ENCODE measurements at places on chromosomes 1 and 21. TPM values are rescaled to one million over a fixed set of nuclear protein-coding genes. Genes with fewer than 3 reads are reported as not detected.

IVL gene
- polyA plus RNA-seq, result not detected

DNA sequence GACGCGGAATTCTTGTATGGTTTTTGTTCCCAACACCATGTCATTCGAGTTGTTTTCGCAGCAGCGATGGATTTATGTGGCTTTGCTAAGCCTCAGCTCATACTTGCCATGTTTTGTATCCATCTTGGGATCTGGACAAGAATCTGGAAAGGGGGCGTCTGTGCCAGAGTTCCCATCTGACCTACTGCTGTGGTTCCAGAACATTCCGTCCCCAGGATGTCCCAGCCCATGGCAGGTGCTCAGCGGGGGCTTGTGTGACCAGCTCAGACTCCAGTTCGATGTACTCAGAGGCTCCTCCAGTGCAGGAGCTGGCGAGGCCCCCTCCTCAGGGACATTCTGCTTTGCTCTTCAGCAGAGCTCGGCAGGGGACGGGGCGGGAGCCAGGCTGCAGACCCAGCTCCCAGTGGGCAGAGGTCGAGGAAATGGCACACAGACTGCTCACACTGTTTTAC lies 24.0 kb upstream of the ADARB1 start:
- no peak for DNase-seq

GRCh38 chr1:246280551-246280950 lies 226.5 kb downstream of the SMYD3 start:
- no peak for DNase-seq

DNA sequence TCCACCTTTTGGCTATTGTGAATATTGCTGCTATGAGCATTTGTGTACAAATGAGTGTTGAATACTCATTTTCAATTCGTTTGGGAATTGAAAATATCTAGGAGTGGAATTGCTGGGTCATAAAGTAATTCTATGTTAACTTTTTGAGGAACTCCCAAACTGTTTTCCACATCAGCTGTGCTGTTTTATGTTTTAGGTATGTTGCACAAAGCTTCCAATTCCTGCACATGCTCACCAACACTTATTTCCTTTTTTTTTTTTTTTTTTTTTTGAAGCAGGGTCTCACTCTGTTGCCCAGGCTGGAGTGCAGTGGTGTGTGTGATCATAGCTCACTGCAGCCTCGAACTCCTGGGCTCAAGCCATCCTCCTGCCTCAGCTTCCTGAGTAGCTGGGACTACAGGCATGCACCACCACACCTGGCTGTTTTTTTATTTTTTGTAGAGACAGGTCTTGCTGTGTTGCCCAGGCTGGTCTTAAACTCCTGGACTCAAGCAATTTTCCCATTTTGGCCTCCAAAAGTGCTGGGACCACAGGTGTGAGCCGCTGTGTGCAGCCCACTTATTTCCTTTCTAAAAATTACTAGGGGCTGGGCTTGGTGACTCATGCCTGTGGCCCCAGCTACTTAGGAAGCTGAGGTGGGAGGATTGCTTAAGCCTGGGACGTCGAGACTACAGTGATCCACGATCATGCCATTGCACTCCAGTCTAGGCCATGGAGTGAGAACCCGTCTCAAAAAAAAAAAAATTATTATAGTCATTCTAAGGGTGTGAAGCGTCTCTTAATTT lies 33.4 kb downstream of the TMCC2 start:
- no peak for DNase-seq

GRCh38 chr21:23522751-23523150 lies 2084.5 kb downstream of the MRPL39 start:
- DNase-seq, result no peak

- DNase-seq, result no peak
These were observed 123.9 kb downstream of the LHX4 start for GRCh38 chr1:180353945-180354344.

DNA sequence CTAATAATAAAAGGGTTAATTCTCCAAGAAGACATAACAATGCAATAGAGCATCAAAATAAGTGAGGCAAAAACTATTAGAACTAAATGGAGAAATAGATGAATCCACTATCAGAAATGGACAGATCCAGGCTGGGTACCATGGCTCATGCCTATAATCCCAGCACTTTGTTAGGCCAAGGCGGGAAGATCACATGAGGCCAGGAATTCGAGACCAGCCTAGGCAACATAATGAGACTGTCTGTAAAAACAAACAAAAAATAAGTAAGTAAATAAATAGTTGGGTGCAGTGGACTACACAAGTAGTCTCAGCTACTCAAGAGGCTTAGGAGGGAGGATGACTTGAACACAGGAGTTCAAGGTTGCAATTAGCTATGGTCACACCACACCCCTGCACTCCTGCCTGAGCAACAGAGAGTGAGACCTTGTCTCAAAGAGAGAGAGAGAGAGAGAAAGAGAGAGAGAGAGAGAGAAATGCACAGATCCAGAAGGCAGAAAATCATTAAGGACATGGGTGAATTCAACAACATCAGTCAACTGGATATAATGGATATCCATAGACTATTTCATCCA lies 12.3 kb downstream of the FRRS1 start:
- no peak for DNase-seq

DNA sequence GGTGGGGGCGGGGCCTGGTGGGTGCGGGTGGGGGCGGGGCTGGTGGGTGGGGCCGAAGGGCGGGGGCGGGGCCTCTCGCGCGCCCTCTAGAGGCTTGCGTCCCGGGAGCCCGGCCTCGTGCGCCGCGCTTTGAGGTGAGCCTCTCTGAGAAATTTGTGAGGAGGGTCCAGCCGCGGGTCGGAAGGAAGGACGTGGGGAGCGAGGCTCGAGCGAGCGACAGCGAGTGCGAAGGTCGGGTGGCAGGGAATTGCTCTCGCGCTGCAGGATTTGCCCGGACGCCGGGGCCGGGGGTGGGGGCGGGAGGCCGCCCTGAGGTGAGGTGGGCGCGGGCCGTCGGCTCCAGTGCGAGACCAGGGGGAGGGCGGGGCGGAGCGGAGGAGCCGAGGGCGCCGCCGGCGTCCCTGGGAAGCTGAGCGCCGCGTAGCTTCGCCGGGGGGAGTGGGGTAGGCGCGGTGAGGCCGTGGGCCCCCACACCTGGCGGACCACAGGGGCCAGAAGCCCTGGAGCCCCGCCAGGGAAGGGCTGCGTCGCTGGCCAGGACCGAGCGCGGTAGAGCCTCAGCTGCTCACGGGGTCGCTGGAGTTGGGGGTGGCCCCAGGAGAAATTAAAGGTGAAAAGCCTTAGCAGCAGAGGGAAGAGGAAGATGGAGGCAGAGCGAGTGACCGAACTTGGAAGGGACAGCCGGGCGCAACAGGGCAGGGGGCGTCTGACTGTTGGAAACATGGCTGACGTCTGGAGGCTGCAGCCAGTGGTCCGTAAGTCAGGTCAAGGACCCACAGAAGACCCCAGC lies 754 bp upstream of the LSS start:
- peak; percentile 74 for DNase-seq

GRCh38 chr1:51328279-51328678 lies 2.1 kb downstream of the TTC39A start:
- DNase-seq, result no peak

- DNase-seq, result no peak
These were observed 46.5 kb downstream of the PSMG1 start for GRCh38 chr21:39136711-39137110.

DNA sequence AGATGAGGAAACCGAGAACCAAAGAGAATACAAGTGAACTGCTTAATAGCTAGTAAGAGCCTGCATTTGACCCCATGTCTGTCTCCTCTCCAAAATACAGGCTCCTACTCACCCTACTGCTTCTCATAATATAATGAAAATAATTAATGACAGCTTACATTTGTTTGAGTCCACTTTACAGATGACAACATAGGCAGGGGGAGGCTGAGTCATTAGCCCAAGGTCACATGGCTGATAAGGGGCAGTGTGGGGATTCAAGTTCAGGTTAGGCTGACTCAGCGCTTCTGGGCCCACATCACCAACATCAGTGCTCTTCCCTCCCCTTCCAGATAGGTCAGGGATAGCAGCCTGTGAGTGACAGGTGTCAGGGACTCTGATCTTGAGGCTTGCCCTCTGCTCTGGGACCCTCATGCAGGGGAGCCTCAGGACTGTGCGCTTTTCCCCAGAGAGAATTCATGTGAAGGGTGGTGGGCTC lies 16.2 kb downstream of the AZIN2 start:
- peak; percentile 69 for DNase-seq

DNA sequence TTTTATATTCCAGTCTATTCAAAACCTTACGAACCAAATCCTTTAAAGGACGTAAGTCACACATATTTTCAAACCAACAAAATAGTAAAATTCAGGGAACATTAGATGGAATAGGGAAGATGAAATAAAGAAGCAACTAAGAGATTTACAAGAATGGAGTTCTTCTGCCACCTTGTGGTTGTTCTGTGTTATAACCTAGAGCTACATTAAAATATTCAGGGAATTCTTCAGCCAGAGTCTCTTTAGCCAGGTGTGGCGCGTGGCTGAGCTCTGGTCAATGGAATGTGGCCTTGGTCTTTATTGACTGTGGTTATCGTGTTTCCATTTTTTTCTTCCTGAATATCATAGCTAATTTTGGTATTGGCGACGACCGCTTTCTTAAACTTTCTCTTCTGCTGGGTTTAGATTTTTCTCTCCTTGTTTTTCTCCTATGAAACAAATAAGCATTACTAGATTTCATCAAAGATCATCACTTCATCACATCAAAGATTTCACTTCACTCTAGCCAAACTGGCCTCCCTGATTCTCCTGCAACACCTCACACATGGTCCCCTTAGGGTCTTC lies 221.3 kb downstream of the MRPL39 start:
- DNase-seq, result peak; percentile 49

Measured in K562 (cell line).